ENCODE measurements at places on chromosomes 12 and 14. TPM values are rescaled to one million over a fixed set of nuclear protein-coding genes. Genes with fewer than 3 reads are reported as not detected.

- DNase-seq = no peak
Observed at GRCh38 chr12:20696181-20696905, 1.2 kb downstream of the SLCO1C1 start.

- no peak for DNase-seq
Observed at GRCh38 chr12:93668919-93669418, 8.2 kb upstream of the CRADD start.

- DNase-seq = no peak
Observed at GRCh38 chr12:123049398-123050240, 69.1 kb downstream of the ARL6IP4 start.

DNA sequence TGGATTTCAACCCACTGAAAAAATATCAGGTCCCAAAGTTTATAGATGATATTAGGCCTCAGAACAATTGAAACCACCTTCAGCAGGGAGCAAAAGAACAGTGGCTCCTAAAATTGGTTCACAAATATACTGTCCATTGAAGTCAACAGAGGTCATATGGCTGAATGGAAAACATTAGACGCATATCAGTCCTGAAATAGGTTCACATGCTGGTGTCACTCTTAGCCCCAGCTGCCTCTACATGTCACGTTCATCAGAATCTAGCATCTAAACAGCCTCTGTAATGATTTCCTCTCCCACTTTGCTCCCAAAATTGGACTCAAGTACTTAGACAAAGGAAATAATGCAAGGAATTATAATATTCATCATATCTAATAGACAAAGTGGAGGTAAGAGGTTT, 8.7 kb downstream of the FLRT2 start:
- DNase-seq = no peak

GRCh38 chr12:75724928-75725312, 213.5 kb upstream of the KRR1 start:
- peak; percentile 86 for DNase-seq

- DNase-seq = no peak
Observed at GRCh38 chr14:101082436-101083384, 179.2 kb upstream of the RTL1 start.

CLEC2A gene
- total RNA-seq = not detected

EML5 gene
- 0.09 TPM for total RNA-seq

DNA sequence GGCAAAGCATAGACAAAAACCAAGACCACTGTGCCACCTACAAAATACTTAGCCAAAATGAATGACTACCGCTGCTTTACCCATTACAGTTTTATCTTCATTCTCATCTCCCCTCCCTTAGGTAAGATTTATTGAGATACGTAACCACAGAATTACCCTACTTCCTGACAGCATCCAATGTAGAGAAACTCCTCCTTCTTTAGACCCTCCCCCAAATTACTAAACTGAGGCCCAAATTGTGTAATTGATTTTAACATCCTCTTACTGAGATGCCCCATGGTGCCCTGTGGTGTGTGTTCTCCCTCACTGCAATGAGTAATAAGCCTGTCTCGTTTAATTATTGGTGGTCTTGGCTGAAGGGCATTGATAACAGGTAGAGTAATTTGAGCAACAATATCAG, 19.1 kb downstream of the VRK1 start:
- DNase-seq = no peak

DNA sequence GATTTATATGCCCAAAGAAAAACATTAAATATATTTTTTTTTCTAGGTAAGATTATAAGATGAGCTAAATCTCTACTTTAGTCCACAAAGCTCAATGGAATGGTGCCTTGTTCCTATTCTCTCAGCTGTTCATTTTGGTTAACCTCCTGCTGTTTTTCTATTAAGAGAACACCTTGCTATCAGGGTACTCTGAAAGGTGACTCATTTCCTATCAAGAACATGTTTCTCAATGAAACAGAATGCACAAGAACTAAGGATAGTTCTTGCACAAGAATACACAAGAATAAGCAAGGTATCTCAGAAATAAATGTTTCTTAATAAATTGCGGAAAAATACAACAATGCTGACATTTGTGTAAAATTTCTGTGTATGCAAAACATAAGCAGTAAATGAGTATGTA, 14.1 kb downstream of the ABCD2 start:
- DNase-seq = no peak

DNA sequence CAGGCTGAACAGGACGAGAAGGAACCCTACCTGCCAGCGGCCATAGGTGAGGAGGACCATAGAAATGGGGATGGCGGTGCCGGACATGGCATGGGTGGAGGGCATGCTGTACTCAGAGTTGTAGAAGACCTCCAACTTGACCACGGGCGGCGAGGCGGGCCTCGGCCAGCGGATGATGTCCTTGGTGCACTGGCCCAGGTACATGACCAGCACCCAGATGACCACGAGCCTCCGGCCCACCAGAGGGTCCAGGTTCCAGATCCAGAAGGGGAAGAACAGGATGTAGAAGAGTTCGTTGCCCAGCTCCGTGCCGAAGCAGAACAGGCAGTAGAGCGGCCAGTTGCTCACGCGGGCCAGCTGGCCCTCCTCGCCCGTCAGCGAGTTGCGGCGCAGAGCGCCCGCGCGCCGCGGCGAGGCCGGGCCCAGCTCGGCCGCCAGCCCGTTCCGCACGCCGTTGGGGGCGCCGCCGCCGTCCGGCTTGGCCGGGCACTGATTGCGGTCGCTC, 582 bp downstream of the SGPP1 start:
- DNase-seq = peak; percentile 51

- DNase-seq = no peak
Observed at GRCh38 chr14:60565211-60565610, 56.3 kb downstream of the SIX6 start.

GYS2 gene
- not detected for total RNA-seq

GRCh38 chr14:22517117-22517720, 71.8 kb downstream of the DAD1 start:
- no peak for DNase-seq

DNA sequence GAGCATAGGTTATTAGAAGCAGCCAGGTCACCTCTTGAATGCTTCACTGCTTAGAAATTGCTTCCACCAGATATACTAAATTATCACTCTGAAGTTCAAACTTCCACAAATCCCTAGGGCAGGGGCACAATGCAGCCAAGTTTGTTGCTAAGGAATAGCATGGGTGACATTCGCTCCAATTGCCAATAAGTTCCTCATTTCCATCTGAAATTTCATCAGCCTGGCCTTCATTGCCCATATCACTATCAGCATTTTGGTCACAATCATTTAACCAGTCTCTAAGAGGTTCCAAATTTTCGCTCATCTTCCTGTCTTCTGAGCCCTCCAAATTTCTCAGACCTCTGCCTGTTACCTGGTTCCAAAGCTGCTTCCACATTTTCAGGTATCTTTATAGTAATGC, 356.1 kb downstream of the DAD1 start:
- DNase-seq = no peak

GLT1D1 gene
- total RNA-seq = not detected

GRCh38 chr12:59637692-59638070, 41.9 kb downstream of the SLC16A7 start:
- no peak for DNase-seq

DNA sequence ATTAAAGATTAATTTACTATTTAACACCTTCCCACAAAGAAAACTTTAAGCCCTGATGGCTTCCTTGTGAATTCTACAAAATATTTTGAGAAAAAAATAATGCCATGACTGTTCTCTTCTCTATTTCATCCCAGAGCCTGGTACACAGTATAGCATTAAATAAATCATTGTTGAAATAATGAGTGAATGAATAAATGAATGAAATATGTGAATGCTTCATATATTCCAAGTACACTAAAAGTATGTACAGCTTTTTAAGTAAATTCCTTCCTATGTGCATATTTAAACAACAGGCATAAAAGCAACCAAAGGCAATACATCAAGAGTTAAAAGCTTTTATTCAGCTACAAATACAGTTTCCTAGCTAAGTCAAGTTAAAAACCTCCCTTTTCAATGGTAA, 144.9 kb upstream of the CCDC196 start:
- DNase-seq = no peak

GRCh38 chr14:83470466-83470865, 1936.8 kb upstream of the SEL1L start:
- DNase-seq = no peak

- DNase-seq = no peak
Observed at GRCh38 chr12:56894698-56895368, 39.4 kb downstream of the SDR9C7 start.

- no peak for DNase-seq
Observed at GRCh38 chr12:69509904-69510827, 40.0 kb downstream of the FRS2 start.

GRCh38 chr12:98610596-98610995, 17.1 kb downstream of the SLC25A3 start:
- DNase-seq = no peak

- DNase-seq = no peak
Observed at GRCh38 chr14:97271451-97271960, 474.3 kb downstream of the VRK1 start.

DNA sequence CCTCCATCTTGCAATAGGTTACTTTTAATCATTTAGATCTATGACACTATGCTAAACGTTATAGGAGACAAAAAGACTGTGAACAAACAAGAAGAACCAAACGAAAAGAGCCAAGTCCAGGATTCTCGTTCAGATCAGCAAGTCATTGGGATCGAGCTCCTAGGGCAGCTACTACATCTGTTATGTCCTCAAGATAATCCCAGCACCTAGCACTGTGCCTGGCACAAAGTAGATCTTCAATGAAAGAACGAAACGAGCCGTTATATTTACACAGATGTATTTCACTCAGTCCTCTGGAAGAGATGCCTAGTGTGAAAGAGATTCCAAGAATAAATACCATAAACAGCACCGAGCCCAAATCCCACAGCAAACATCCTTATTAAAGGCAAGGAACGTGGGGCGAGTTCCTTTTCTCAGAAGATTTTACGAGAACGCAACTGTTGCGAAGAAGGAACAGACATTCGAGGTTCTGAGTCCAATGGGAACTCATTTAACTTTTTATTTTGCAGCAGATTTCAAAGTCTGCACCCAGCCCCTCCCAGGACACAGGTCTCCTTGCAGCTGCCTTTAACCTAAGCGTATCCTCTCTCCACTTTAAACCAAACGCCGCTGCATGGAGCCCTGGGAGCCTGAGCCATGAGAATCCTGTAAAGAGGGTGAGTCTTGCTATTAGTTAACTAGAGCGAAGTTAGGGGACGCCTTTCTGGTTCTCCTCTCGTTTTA, 544 bp upstream of the TDP1 start:
- no peak for DNase-seq

- DNase-seq = no peak
Observed at GRCh38 chr12:117076410-117077372, 22.5 kb downstream of the TESC start.

DNA sequence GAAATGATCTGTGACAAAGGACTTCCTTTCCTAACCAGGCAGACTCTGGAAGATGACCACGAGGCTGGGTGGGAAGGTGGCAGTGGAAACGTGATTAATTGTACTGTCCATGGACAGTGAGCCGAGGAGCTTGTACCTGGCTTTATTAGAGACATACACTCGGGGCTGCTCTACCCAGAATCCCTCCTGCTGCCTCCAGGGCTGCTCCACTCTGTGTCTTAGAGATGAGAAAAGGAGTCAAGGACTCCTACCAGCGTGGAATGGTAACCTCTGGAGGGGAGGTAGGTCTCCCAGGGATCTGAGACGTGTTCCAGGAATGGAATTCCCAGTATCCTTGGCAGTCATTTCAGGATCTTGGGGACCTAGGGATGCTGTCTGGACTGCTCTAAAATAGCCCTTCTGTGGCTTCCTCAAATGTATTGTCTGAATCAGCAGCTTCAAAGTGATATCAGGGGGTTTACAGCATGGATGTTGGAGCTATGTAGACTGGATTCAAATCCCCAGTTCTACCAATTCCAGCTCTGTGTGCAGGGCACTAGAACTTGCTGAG, 237.8 kb downstream of the CACNA1C start:
- DNase-seq = no peak

DNA sequence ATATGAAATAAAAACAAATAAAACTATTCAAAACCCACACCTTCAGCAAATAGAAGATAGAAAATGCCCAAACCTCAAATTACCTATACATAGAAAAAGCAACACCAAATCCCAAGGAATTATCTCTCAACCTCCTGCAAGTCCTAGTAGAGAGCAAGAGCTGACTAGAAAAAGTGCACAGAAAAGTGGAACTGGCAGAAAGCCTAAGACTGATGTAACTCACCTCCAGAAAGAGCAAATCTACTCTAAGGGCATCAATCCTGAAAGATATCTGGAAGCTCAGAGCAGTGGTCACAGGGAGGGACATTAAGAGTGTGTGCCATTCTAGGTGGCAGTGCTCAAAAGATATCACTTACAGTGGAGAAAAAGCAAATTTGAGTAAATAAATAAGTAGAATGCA, 62.1 kb upstream of the PLEKHG7 start:
- no peak for DNase-seq

- DNase-seq = no peak
Observed at GRCh38 chr14:75254901-75255584, 23.6 kb upstream of the FOS start.

RECQL gene
- 50.3 TPM for total RNA-seq

- DNase-seq = no peak
Observed at GRCh38 chr14:67680941-67681340, 6.5 kb upstream of the VTI1B start.

DNA sequence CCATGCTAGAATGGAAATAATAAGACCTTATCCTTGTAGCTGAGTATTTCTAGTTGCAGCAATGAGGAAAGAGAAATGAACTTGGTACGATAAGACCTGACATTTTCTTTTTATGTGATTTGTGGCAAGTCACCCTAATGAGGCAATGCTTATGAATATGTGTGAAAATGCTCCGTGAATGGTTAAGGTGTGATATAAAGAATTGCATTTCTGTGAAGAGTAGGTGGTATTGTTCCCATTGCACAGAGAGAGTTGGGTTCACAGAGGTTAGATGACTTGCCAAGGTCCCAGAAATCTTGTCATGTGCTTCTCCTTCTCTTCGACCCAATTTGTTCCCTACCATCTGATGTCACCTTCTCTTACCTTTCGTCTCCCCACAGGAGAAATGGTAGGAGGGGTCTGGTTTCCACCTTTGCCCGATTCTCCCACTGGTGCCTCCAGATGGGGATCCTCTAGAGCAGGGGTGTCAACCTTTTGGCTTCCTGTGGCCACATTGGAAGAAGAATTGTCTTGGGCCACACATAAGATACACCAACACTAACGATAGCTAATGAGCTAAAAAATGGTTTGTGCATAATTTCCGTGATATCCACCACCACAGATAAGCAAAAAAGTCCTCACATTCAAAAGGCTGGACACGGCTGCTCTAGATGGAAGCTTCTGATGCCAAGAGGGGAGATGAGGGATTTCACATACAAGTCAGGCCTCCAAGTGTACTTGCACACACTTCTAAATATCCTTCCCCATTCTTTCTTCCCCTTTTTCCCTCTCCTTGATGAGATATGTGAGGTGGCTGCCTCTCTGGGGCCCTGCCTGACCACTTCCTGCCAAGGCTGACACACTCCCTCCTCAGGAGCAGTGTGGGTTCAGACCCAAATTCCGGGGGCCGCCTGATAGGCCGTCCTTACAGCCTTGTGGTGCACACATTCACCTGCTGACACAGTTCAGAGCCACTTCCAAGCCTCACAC, 96.1 kb downstream of the PLXNC1 start:
- no peak for DNase-seq

DNA sequence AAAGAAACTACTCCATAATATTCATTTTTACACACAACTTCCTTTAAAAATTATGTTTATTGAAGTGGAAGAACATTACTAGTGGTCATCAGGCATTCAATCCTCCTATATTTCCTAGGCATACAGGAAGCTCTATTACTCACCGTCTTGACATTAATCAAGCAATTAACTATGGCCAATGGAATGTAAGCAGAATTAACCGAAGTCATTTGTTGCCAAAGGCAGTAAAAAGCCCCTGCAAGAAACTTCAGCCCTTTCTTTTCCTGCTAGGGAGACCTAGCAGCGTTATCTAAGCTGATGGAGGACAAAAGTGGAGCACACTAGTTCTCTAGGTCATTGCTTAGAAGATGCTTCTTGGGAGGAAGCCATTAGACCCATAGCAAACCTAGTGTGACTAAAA, 399.6 kb downstream of the KCNH5 start:
- no peak for DNase-seq
